Osteocyte (in vitro differentiated cells): ENCODE measurements at places on chromosomes 13 and 19. TPM values are rescaled to one million over a fixed set of nuclear protein-coding genes. Genes with fewer than 3 reads are reported as not detected.

The CBLC gene
- total RNA-seq: not detected in 2 replicates

The SHISA7 gene
- not detected in 2 replicates for total RNA-seq

- H3K4me1 ChIP-seq: peaks cover 19% of the 10 kb centered on the region
- peak overlapping the region; percentile 80 for H3K4me3 ChIP-seq
- peak overlapping the region; percentile 84 for H3K27ac ChIP-seq
Measured at GRCh38 chr19:49593233-49594113, 2.5 kb downstream of the PRR12 start.

DNA sequence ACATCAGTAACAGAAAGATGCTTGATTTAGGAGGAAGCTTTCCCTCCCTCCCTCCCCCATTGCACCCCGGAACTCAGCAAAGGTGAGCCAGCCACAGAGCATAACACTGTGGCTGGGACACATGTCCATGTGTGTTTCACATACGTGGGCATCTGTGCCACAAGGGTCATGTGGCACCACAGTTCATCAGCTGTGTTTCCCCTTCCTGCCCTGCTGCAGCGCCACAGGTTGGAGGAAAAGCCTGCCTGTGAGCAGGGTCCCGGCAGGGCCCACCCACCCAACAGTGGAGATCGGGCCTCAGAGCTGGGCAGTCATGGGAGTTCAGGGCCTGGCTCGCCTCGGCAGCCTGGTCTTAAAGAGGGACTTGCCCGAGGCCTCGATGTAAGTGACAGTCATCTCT, 2.8 kb downstream of the ACP5 start:
- H3K36me3 ChIP-seq: no peaks in the 10 kb centered on the region
- peaks cover 2% of the 10 kb centered on the region for H3K4me1 ChIP-seq
- no peaks in the 10 kb centered on the region for H3K27me3 ChIP-seq
- no peak overlapping the region for H3K27ac ChIP-seq
- no peak for DNase-seq
- no peak overlapping the region for H3K4me3 ChIP-seq

- peak overlapping the region; percentile 27 for H3K27ac ChIP-seq
- H3K36me3 ChIP-seq: no peaks in the 10 kb centered on the region
- peaks cover 37% of the 10 kb centered on the region for H3K4me1 ChIP-seq
- DNase-seq: no peak
- no peaks in the 10 kb centered on the region for H3K27me3 ChIP-seq
- peak overlapping the region; percentile 1 for H3K4me3 ChIP-seq
Measured at GRCh38 chr13:32824675-32825074, 191.5 kb upstream of the KL start.

DNA sequence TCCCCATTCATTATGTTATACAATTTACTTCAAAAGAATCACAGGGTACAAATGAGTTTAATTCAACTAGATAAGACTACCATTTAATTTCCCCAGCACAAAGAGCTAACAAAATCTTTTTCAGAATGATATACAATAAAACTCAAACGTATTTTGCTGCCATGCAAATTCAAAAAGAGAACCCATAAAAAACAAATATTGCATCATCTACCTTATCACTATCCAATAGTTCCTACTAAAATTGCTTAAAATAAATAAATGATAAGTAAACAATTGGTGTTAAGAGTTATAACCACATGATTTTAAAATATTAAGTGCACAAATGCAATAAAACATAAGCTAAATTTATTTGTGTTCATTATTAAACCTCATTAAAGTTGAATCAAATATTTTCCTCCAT, 919.4 kb downstream of the SLITRK5 start:
- no peaks in the 10 kb centered on the region for H3K27me3 ChIP-seq
- H3K27ac ChIP-seq: no peak overlapping the region
- DNase-seq: no peak
- no peak overlapping the region for H3K4me3 ChIP-seq
- H3K4me1 ChIP-seq: peaks cover 3% of the 10 kb centered on the region

DNA sequence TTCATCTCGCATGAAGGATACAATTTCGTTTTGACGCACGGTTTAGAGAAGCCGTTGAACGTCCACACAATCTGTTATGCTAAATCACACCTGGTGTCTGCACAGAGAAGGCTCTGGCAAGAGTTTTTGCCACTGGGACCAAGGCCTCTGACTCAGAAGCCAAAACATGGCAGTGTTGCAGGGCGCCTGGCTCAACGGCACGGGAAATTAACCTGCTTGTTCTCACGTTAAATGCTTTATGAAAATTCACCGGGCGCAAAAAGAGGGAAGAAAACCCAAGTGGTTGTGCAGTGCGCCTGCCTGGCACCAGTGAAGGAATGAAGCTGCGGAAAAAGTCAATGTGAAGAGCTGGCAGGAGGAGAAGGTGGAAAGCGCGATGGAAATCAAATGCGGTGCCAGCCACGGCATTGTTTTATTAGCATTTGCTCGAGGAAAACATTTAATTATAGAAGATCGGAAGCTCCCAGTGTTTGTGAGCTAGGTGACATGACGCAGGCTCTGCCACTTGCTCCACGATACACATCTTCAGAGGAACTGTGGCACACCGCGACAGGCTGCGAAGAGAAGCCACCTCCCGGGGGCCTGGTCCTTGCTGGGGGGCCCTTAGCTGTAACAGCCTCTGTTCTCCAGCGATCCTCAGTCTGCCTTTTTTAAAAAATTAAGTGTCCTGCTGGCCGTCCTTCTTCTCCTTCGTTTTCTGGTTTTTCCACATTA, 126.2 kb downstream of the ZIC5 start:
- DNase-seq: no peak
- H3K27me3 ChIP-seq: peaks cover 19% of the 10 kb centered on the region
- no peaks in the 10 kb centered on the region for H3K36me3 ChIP-seq
- no peaks in the 10 kb centered on the region for H3K4me1 ChIP-seq
- H3K27ac ChIP-seq: no peak overlapping the region
- H3K4me3 ChIP-seq: no peak overlapping the region

DNA sequence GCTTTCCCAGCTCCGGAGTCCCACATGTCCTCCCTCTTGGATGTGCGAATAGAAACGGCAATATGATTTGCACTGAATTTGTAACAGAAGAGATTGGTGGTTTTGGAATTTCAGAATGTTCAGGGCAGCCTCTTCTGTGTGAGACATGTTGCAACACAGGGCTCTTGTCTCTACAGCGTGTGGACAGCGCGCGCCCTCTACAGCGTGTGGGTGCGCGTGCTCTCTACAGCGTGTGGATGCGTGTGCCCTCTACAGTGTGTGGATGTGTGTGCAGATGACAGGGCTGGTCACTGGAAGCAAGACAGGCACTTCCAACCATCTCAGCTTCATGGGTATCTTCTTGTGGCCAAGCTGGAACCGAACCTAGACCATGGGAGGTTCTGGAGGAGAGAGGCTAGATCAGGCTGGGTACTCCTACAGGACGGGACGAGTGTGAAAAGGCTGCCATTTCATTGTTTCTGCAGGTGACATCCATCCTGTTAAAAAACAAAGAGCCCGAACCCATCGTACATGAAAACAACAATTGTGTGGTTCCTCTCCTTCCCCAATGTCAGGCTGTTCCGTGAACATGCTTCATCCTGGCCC, 78.4 kb downstream of the TEX29 start:
- DNase-seq: peak; percentile 48
- H3K4me1 ChIP-seq: no peaks in the 10 kb centered on the region
- no peaks in the 10 kb centered on the region for H3K36me3 ChIP-seq
- H3K27me3 ChIP-seq: peaks cover 15% of the 10 kb centered on the region
- H3K27ac ChIP-seq: no peak overlapping the region

GRCh38 chr13:67769987-67770341, 539.8 kb upstream of the PCDH9 start:
- no peaks in the 10 kb centered on the region for H3K4me1 ChIP-seq
- H3K27ac ChIP-seq: no peak overlapping the region
- no peaks in the 10 kb centered on the region for H3K36me3 ChIP-seq
- H3K27me3 ChIP-seq: no peaks in the 10 kb centered on the region

The PSG1 gene
- total RNA-seq: not detected in 2 replicates

- no peak for DNase-seq
- H3K36me3 ChIP-seq: no peaks in the 10 kb centered on the region
- no peak overlapping the region for H3K27ac ChIP-seq
- H3K27me3 ChIP-seq: peaks cover 2% of the 10 kb centered on the region
- H3K4me1 ChIP-seq: no peaks in the 10 kb centered on the region
Measured at GRCh38 chr19:51138549-51138979, 3.5 kb upstream of the SIGLEC7 start.

The IFNL1 gene
- not detected in 2 replicates for total RNA-seq

The RNF126 gene
- total RNA-seq: 37.3 and 40.8 TPM in 2 replicates

- peaks cover 9% of the 10 kb centered on the region for H3K36me3 ChIP-seq
- H3K27ac ChIP-seq: no peak overlapping the region
- DNase-seq: no peak
- H3K27me3 ChIP-seq: no peaks in the 10 kb centered on the region
Measured at GRCh38 chr13:97445522-97446187, 11.7 kb downstream of the RAP2A start.

The ZSCAN4 gene
- not detected in 2 replicates for total RNA-seq

The GPR18 gene
- not detected in 2 replicates for total RNA-seq

- peaks cover 11% of the 10 kb centered on the region for H3K4me1 ChIP-seq
- no peaks in the 10 kb centered on the region for H3K36me3 ChIP-seq
- H3K4me3 ChIP-seq: peak overlapping the region; percentile 72
- no peak for DNase-seq
Measured at GRCh38 chr19:9912551-9913236, 23.6 kb downstream of the OLFM2 start.

DNA sequence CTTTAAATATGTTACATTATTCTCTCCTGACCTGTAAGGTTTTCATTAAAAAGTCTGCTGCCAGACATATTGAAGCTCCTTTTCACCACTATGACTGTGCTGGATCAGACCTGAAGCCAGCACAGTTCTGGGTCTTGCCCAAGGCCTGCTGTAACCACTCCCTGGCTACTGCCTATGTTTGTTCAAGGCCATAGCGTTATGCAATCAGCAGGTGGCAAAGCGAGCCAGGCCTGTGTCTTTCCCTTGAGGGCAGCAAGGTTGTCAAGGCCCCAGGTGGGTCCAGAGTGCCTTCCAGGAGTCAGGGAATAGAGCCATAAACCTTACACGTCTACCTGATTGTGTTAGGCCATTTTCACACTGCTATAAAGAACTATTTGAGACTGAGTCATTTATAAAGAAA, 496.8 kb upstream of the PCDH9 start:
- H3K36me3 ChIP-seq: peaks cover 9% of the 10 kb centered on the region
- no peaks in the 10 kb centered on the region for H3K4me1 ChIP-seq
- no peak overlapping the region for H3K4me3 ChIP-seq
- H3K27me3 ChIP-seq: no peaks in the 10 kb centered on the region
- no peak for DNase-seq

The MBD3 gene
- 96.3 and 101 TPM in 2 replicates for total RNA-seq

The CYP2A7 gene
- not detected in 2 replicates for total RNA-seq

- no peaks in the 10 kb centered on the region for H3K4me1 ChIP-seq
- DNase-seq: no peak
- H3K27ac ChIP-seq: no peak overlapping the region
Measured at GRCh38 chr13:38758277-38758676, 71.4 kb downstream of the FREM2 start.
